EL (cell line): ENCODE measurements at places on chromosomes 3 and 15.

DNA sequence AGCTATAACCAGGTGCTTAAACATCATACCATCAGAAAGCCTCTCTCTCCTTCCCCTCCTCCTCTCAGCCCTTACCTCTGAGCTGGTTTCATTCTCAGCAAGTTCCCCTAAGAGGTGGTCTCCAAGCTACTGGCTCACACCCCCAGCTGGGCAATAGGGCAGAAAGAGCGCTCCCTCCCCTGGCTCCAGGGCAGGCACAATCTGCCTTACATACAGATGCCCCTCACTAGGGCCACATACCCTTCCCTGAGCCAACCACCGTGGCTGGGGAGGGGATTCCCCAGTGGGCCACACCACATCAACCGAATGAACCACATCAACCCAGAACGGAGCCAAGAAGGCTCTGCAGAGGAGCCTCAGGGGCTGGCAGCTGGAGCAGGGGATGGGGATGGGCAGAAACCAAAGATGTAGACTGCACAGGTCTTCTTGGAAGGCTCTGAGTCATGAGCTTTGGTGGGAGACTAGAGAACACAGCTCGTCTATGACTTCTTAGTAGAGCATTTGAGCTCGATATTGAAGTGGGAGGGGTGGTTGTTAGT is 4.6 kb upstream of the FBLN2 start:
- peak; percentile 94 for DNase-seq

GRCh38 chr3:66938338-66938963 is 59.7 kb upstream of the KBTBD8 start:
- DNase-seq: peak; percentile 58

DNA sequence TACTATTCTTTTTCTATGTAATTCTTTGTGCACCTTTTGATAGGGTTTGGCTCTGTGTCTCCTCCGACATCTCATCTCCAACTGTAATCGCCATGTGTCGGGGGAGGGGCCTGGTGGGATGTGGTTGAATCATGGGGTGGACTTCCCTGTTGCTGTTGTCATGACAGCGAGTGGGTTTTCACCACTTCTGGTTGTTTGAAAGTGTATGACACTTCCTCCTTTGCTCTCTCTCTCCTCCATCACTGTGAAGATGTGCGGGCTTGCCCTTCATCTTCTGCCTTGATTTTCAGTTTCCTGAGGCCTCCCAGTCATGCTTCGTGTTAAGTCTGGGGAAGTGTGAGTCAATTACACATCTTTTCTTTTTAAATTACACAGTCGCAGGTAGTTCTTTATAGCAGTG is 225.8 kb upstream of the DPPA4 start:
- DNase-seq: no peak

DNA sequence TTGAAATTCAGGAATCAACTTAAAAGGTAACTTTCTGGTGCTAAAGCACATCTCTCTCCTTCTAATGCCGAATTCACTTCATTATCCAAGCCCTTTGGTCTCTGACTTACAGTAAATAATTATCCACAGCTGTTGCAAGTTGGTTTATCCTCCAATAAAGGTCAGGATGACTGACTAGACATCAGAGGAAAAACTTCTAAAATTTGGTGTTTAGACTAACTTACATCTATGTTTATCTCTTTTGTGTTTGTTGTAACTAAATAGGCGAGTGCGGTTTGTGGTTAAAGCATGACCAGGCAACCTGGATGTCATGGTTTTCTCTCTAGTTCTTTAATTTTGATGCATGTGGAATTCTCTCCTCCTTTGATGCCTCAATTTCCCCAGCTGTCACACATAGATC is 237.4 kb upstream of the LRTM1 start:
- no peak for DNase-seq

GRCh38 chr3:12706504-12707253 is 42.8 kb upstream of the RAF1 start:
- peak; percentile 78 for DNase-seq

GRCh38 chr3:171223396-171223795 is 196.9 kb upstream of the SLC2A2 start:
- DNase-seq: no peak

GRCh38 chr3:46947981-46948791 is 28.4 kb downstream of the CCDC12 start:
- DNase-seq: no peak

- DNase-seq: no peak
Measured at GRCh38 chr3:138032567-138032966, 22.6 kb downstream of the CLDN18 start.

- no peak for DNase-seq
Measured at GRCh38 chr3:182913889-182914288, 66.4 kb downstream of the DCUN1D1 start.

DNA sequence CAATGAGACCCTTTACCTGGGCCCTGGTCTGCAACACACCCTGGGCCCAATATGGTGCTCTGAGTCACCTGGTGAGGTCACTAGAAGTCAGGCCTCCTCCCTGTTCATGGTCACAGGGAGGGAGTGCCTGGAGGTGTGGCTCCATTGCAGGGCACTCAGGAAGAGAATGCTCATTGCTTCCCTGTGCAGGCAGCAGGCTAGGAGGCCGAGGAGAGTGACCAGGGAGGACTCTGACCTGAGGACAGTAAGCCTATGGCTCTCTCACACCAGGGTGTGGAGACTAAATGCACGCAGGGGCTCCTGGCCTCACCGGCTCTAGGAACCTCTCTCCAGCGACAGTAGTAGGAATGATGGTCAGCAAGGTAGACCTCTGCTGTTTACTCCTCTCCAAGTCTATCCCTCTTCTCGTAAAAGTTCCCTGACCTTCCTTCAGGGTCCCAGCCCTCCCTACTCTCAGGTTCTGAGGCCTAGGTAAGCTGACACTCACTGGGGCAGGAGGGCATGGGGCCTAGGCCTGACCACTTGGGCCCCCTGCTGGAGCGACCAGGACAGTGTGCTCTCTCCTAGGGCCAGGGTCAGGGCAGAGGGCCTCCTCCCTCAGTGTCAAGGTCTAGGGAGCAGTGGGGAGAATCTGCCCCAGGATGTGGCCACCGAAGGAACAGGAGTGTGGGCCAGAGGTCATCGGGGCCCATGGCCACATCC is 9.6 kb upstream of the SLCO2A1 start:
- no peak for DNase-seq

DNA sequence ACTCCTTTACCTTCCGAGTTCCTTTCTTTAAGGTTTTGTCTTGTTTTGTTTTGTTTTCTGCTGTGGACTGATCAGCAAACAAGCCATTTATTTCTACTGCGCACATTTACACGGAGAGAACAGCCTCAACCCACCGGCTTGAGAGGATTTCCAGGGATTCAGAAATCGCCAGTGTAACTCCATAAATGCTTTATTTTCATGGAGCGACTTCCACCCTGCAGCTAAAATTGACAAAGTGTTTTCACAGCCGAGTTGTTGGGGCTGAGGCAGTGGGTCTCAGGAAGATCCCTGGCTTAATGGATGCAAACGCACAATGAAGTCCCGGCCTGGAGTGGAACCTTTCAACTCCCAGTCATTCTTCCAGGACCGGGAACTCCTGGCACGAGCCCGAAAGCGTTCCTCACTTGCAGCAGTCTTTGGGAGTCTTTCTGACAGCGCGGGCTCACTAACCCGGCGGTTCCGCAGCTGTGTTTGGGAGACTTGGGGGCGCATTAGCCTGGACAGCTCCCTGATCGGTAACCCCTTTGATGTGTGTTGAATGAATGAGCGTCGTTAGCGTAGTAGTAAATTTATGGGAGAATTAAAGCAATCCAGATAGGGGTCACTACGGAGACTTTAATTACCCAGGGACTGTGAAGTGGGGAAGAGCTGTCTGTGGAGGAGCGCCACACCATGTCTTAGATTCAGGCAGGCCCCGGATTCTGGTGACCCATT is 785 bp upstream of the MYRIP start:
- DNase-seq: peak; percentile 40

GRCh38 chr15:29083858-29084257 is 185.8 kb downstream of the NSMCE3 start:
- DNase-seq: no peak

- DNase-seq: no peak
Measured at GRCh38 chr15:75076277-75076676, 52.9 kb downstream of the PPCDC start.

- no peak for DNase-seq
Measured at GRCh38 chr15:59394166-59394661, 21.5 kb upstream of the MYO1E start.

GRCh38 chr3:101976473-101976872 is 127.2 kb downstream of the NFKBIZ start:
- DNase-seq: peak; percentile 8

DNA sequence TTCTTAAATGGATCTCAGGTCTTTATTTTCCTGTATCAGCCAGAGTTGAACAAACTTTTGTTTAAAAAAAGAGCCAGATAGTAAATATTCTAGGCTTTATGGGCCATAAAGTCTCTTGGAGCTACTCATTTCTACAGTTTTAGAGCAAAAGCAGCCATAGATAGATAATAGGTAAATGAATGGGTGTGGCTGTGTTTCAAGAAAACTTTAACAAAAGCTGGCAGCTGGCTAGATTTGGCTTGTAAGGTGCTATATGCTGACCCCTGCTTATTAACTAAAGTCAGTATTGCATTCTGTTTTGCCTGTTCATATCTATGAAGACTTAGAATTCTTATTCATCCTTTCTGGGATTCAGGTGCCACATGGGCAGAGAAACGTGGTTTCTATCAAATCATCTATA is 29.0 kb downstream of the MFN1 start:
- DNase-seq: no peak

DNA sequence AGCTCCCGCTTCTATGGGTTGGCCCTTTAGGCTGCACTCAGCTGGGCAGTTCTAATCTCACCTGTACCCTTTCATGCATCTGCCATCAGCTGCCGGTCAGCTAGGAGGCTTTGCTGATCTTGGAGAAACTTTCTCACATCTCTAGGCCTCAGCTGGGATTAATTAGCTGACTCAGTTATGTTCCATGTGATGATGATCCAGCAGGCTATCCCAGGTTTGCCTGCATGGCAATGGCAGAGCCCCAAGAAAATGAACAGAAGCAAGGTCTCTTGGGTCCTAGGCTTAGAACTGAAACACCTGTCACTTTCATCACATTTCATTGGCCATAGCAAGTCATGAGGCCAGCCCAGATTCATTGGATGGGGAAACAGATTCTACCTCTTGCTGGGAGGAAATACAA is 304.6 kb upstream of the TBC1D5 start:
- DNase-seq: peak; percentile 8

- no peak for DNase-seq
Measured at GRCh38 chr3:137694836-137695235, 69.3 kb upstream of the SOX14 start.
